ENCODE measurements at places on chromosomes 13 and 19.

GRCh38 chr19:827710-828321 lies at the start of gene AZU1:
TSS of gene AZU1 (plus strand) at chr19:827837. CDS start at chr19:827847, 10 bp downstream.
- DNase-seq: no peak

DNA sequence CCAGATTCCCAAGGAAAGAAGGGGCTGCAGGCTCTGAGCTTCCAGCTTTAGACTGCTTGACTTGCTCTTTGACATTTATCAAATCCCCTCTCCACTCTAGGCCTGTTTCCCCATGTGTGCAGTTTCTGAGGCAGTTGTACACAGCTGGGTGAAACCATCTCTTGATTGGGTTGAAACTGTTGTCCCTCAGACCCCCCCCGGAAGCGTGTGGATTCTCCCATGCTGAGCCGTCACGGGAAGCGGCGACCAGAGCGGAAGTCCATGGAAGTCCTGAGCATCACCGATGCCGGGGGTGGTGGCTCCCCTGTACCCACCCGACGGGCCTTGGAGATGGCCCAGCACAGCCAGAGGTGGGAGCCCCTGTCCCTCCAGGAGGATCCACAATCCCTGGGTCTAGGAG lies 19.7 kb downstream of the BRSK1 start:
- no peak for DNase-seq

- DNase-seq: no peak
Measured at GRCh38 chr19:18131841-18132596, 20.9 kb upstream of the PIK3R2 start.

- no peak for DNase-seq
Measured at GRCh38 chr13:47932950-47933923, 67.8 kb downstream of the SUCLA2 start.

DNA sequence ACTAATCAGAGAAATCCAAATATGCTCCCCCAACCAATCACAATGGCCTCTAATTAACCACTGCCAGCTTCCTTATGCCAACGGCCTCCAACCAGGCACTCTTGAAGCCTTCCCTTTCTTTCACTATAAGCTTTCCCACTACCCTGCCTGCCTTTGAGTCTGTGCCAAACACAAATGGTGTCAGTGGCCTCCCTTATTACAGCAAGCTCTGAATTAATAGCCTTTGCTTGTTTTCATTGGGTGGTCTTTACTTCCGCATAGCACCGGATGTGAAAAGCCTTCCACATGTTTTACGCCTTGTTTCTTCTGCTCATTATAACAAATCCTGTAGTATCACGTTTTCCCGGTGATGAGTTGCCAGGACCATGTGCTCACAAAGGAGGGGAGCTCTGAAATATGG lies 1.4 kb upstream of the EDDM13 start:
- no peak for DNase-seq

DNA sequence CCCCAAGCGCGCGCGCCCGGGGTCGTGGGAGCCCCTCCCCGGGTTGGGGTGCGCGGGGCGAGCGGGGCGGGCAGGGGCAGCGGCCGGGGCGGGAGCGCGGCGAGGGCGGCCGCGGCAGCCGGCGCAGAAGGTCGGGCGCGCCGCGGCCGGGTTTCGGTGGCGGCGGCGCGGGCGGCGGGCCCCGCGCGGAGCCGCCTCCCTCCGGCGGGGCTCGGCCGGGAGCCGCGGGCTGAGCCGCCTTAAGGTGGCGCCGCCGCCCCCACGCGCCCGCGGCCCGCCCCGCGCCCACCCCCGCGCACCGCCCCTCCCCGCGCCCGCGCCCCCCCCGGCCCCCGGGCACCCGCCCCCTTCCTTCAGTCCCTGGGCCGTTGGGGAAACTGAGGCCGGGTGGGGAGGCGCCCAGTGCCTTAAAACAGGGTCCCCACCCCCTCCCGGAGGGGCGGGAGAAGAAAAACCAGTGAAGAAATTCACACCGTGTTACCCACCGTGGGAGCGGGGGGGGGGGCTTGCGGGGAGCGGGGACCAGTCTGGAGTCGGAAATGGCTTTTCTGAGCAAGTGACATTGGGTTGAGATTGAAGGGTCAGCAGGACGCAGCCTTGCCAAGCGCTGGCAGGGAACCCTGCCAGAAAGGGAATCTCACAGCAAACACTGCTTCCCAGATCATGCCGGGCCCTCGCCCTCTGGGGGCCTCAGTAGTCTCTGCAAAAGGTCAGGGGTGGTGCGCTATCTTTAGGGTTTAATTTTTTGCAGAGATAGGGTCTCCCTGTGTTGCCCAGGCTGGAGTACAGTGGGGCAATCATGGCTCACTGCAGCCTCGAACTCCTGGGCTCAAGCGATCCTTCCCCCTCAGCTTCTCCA lies at the start of gene TLE2:
Gene TLE2 (minus strand): TSS at position 216 of the 859 bp plus-strand sequence. CDS start 376 bp downstream, outside the sequence.
- DNase-seq: no peak

- peak; percentile 67 for DNase-seq
Measured at GRCh38 chr19:507286-508203, at the start of gene TPGS1. TSS of gene TPGS1 (plus strand) at chr19:507497. CDS start at chr19:507507, 10 bp downstream.

- no peak for DNase-seq
Measured at GRCh38 chr13:64088491-64088890, 2672.8 kb upstream of the PCDH20 start.

GRCh38 chr13:34129436-34129835 lies 311.5 kb downstream of the RFC3 start:
- no peak for DNase-seq

DNA sequence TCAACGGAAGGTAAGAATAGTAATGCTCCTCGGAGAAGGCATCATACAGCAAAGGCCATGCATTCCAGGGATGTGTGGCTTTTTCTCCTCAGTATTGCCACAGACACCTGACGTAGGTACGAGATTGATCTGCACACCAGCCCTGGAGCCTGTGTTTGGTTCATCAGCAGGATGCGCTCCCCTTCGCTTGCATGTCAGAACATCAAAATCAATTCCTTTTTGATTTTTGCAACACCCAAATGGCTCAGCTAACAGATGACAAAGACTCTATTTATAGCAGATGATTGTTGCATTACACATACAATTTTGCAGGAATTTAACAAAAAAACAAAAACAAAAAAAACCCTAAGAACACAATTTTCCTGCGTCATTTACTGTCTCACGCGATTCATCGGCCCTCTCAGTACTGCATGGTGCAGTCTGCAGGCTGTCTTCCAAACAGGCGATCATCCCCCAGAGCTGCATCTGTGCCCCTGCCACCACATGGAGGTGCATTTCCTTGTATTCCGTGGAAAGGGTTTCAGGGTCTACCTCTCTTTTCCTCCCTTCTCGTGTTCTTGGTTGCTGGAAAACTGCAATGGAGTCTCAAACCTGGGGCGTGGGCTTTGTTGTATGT lies 207.3 kb downstream of the TEX29 start:
- no peak for DNase-seq

DNA sequence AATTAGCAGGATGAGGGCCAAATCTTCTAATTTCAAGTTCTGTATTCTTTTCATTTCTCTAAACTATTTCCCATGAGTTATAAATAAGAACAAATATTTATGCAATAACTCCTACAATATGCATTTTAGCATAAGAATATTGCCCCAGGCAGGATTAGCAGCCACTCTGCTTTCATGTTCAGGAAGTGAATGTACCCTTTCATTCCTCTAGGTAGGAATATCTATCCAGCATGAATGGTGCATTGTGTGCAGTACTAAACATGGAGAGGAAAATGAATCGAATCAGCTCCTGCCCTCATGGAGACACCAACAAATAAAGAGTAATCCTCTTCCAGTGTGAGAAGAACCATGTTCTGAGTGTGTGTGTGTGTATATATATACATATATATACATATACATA lies 41.0 kb downstream of the LHFPL6 start:
- no peak for DNase-seq

DNA sequence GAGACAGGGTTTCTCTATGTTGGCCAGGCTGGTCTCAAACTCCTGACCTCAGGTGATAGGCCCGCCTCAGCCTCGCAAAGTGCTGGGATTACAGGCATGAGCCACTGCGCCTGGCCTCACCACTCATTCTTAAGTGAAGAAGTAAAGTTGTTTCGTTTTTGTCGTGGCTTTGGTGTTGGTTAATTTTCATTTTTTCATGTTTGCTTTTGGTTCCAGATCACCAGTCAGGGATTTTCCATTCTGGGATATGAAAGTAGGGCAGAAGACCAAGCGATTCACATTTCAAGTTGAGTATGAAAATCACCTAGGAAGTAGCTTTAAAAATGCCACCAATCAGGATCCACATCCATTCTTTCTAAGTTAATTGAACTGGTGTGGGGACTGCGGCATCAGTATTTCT lies 289.9 kb downstream of the DIAPH3 start:
- no peak for DNase-seq

DNA sequence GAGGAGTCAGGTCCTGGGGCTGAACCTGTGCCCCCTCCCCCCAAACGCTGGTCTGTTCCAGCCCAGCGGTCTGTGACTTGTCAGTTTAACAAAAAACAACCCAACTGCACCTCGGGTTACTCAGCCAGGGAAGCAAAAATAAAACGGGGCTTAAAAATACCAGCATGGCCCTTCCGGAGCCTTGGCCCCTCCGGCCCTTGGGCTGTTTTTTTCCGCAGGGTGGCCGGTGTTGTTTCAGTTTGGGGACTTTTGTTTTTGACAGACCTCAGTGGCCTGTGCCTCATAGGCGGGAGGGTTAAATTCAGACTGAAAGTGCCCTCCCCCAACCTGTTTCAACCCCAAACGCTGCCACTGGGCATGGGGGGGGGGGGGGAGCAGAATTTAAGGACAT lies 4.0 kb downstream of the TCF3 start:
- no peak for DNase-seq

DNA sequence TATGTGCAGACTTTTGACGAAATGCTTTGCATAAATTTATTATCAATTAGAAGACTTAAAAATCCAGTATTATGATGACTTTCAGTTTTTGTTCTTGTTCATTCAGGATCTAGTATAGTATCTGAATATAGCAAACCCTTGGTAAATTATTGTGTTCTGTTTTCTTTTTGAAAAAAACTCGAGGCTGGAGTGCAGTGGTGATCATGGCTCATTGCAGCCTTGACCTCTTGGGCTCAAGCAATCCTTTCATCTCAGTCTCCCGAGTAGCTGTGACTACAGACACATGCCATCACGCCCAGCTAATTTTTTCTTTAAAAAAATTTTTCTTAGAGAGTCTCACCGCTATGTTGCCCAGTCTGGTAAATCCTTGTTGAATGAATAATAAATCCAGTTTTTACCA lies 4.6 kb downstream of the FARP1 start:
- no peak for DNase-seq

DNA sequence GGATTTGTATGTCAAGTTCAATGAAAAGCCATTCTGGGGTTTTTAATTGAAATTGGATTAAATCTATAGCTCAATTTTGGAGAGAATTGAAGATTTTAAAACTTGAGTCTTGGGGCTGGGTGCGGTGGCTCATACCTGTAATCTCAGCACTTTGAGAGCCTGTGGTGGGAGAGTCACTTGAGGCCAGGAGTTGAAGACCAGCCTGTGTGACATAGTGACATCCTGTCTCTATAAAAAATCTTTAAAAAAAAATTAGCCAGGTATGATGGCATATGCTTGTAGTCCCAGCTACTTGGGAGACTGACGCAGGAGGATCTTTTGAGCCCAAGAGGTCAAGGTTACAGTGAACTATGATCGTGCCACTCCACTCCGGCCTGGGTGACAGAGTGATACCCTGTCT lies 41.2 kb downstream of the VAV1 start:
- no peak for DNase-seq

GRCh38 chr13:113763961-113764792 lies 5.2 kb downstream of the TMEM255B start:
- DNase-seq: no peak

GRCh38 chr13:86080340-86080995 lies 281.2 kb upstream of the SLITRK6 start:
- DNase-seq: no peak

GRCh38 chr13:105445796-105446195 lies 1089.7 kb downstream of the EFNB2 start:
- DNase-seq: no peak

- DNase-seq: no peak
Measured at GRCh38 chr13:75294110-75294509, 187.9 kb downstream of the TBC1D4 start.

GRCh38 chr13:59259165-59260000 lies 904.3 kb downstream of the DIAPH3 start:
- DNase-seq: no peak

DNA sequence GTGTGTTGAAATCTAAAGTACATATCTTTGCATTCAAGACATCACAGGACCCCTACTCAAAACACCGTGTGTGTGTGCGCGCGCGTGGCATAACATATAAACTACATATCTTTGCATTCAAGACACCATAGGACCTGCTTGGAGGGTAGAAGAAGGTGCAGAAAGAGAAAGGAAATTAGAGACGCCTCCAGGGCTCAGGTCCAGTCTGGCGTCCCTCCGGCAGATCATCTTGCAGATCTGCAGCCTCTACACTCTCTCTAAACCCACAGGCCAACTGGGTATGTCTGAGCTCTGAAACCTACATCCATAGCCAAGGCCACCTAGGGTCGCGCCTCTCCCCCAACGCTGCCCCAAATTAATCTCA lies 659 bp upstream of the PAFAH1B3 start:
- DNase-seq: no peak

- no peak for DNase-seq
Measured at GRCh38 chr19:38122402-38123093, 101.5 kb downstream of the DPF1 start.
